ENCODE measurements at places on chromosomes 2 and 18.

DNA sequence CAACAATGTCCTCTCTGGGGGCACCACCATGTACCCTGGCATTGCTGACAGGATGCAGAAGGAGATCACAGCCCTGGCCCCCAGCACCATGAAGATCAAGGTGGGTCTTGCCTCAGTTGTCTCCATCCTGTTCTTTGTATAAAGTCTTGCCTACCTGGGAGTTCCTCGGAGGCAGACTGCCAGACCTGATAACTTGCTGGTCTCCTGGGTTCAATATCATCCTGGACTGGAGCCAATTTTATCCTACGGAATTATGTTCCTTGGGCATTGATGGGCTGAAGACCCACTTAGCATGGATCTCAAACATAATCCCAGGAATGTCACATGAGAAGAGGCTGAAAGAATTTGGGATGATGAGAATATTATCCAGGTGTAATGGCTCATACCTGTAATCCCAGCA, 10.0 kb upstream of the DGUOK start:
- DNase-seq: no peak

GRCh38 chr18:21167641-21168377, 56.2 kb upstream of the ROCK1 start:
- DNase-seq: no peak

DNA sequence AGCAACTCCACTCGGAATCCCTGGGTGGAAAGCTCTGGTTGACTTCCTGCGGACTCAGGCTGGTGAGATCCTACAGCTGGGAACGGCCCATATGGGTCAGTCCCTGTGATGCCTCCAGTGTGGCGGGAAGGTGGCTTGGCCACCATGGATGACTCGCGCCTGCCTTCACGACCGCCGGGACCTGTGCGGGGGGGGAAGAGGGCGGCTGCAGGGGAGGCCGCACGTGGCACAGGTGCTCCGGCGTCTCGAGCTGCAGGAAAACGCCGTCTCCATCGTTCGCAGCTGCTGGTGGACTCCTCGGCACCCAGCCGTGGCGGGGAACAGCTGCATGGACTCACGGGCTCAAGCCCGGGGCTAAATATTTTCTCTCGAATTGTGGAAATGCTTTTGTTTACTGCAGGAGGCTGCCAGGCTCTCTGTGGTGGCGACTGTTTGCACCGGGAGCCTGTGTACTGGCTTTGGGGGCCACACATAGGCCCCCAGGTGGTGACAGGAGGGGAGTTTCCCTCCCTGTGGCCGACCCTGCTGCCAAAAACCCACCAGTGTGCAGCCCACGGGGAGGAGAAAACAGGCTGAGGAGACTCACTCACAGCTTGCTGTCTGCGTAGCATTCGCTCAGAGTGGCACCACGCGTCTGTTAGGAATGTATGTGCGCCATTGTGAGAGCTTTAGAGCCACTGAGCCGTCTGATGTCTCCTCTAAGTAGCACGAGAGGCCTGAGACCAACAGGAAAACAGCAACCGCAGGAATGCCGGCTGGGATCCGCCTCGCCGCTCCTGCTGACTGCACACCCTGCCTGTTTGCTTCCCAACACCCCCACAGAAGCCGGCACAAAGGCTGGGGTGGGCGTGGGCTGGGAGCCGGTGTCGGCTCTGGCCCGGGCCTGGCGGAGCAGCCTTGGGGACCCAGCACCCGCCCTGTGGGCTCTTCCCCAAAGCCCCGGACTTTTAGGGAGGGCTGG, 89.2 kb downstream of the NFATC1 start:
- no peak for DNase-seq

- DNase-seq: no peak
Observed at GRCh38 chr18:51185075-51185474, 12.4 kb downstream of the MEX3C start.

- no peak for DNase-seq
Observed at GRCh38 chr2:122156176-122156890, 400.9 kb downstream of the TSN start.

GRCh38 chr2:61356958-61357350, 113.9 kb downstream of the USP34 start:
- DNase-seq: no peak

DNA sequence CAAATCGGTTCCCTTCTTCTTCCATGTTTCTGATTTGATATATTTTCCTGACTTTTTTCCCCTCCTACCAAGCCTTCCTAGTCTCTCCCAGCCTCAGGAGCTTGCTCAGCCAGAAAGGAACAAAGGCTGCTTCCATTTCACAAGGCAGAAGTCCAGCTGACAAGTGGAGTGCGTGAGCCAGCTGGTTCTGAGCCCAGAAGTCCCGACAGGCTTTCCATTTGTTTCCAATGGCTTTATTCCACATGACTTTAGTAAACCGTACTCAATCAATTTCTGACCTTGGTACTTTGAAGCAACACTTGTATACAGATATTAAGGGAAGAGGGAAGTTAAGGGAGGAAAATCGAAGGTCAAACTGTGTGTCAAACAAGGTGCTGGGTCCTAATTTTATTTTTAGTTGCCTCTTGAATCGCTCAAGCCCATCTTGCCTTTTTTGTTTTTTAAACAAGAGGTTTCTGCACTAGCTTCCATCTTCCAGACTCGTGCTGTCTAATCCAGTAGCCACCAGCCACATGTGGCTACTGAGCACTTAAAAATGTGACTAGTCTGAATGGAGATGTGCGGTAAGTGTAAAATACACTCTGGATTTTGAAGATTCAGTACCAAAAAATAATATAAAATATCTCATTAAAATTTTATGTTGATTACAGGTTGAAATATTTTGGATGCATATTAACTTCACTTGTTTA, 36.2 kb downstream of the WIPF1 start:
- no peak for DNase-seq

- no peak for DNase-seq
Observed at GRCh38 chr2:174331595-174332216, 3.0 kb upstream of the SP9 start.

- DNase-seq: no peak
Observed at GRCh38 chr2:75133621-75134570, 65.4 kb downstream of the TACR1 start.

DNA sequence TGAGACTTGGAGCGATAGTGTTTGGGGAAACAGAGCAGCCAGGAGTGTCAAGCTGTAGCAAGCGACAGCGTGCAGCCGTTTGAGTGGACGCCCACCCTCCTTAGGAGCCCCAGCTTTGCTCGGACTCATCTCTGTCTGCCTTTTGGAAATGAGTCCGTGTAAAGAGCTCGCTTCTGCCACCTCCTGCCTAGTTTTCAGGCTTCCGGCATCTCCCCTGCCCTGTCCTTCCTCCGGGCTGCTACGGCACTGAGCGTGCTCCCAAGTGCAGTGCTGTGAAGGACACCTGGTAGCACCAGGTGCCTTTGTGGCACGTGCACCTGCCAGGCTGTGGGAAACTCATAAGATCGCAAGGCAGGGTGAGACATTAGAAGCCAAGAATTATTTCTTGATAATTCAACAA, 117.1 kb downstream of the RNF144A start:
- DNase-seq: no peak

- no peak for DNase-seq
Observed at GRCh38 chr2:19426941-19427340, 68.5 kb upstream of the OSR1 start.

DNA sequence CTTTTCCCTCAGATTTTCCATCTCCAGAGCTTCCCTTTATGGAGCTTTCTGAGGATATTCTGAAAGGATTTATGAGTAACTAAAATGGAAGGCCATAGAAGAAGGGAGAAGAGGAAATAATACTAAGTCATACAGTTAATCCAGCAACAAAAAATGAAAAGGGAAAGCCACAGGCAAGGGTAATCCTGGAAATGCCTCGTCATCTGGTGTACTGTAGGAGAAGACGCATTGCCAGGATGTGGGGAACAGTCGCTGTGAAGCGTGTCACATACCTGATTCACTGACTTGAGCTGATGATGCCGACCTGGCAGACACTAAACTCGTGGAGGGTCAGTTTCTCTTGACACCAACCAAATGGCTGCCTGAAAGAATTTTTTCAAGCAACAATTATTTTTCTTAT, 34.7 kb upstream of the ALPP start:
- DNase-seq: no peak

GRCh38 chr2:231425811-231426703, 30.5 kb downstream of the B3GNT7 start:
- DNase-seq: peak; percentile 50

- no peak for DNase-seq
Observed at GRCh38 chr2:165868211-165868610, 74.2 kb upstream of the GALNT3 start.

DNA sequence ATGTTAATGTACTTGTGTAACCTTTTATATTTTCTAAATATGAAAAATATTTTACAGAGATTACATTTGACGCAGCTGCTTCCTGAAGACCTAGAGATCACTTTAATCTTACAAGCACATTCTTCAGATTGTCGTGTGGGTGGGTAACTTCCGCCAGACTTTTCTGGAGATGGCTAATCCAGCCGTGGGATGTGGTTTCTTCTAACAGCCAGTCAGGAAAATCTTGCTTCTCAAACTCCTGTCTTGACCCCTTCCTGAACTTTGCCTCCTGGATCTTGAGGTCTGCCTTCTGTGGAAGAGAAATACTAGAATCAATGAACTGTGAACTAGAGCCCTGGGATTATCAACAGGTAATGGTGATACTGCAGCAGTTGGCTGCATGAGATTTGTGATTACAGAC, 401.6 kb upstream of the TNP1 start:
- no peak for DNase-seq

GRCh38 chr2:48567671-48568070, 37.7 kb downstream of the STON1 start:
- DNase-seq: no peak

DNA sequence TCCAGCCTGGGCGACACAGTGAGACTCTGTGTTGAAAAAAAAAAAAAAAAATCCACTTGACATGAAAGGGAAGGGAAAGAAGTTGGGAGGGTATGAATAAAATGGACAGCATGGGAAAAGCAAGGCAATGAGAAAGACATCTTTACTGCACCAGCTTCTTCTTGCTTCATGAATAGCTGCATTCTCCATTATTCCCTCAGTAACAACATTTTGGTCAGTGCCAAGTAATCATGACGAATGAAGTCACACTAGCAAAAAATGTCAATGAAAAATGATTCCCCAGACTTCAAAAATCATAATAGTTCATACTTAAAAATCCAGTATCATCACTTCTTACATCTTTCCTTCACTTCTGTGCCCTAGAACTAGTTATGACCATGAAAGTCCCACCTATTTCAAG, 30.4 kb downstream of the ADAM17 start:
- no peak for DNase-seq

DNA sequence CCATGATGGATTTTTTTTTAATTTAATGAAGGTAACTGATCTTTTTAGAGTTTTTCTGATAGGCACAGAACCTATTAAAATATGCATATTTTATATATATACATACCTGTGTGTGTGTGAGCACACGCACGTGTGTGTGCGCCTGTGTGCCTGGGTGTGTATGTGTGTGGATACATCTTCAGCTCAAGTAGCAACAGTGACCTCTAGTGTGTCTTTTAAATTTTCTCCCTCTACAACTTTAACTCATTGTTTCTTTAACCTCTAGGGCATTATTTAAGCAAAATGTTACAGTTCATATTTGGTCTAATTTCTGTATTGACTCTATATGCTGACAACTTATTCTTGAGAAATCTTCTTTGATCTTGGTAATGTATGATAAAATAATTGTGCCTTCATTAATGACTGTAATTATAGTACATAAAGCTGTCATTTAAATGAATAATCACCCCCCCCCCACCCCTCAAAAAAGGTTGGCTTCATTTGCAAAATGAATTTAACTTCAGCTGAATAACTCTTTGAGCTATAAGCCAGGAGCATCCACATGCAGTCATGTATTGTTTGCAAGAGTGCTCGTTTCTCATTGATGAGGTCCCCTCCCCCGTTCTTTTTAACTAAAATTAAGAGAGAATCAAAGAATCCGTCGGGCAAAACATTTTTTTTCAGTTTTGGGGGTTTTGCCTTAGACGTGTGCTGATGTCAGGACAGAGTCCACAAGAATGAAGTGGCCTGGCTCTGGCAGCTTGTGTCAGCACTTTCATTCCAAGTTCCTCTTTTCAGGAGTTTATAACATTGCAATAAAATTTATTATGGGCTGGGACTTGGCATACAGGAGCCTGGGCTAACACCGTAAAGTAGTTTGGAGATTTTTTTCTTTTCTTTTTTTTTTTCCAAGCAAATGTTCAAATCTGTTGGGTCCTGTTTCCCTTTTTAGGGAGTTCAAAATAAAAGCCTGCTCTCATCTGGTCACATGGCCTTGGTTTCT, 80.0 kb downstream of the ETAA1 start:
- no peak for DNase-seq

DNA sequence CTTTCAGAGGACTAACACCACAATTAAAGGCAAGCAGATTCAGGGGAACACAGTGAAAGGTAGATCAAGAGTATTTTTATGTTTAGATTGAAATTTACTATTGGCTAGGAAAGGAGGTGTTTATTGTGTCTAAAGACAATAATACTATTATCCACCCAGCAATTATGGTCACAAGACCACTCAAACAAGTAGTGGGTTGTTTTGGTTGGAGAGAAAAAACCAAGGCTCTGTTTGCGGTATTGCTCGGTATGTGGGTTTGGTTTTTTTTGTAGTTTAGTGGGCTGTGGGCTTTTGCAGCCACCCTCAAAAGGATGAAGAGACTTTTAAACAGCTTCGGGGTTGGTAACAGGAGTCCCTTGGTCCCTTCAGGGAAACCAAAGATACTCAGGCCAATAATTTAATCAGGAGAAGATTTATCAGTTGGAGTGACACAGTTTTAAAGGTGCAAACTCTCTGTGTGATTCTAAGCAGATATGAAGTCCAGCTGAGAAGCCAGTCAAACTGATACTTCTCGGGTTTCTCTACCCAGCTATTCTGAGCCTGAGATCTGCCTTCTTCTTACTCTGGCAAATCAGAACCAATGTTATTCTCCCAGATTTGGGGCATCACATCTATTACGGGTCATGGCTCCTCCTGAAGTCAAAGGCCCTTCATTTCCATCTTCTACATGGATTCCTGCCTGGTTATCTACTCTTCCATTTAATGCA, 55.3 kb downstream of the DCC start:
- no peak for DNase-seq

DNA sequence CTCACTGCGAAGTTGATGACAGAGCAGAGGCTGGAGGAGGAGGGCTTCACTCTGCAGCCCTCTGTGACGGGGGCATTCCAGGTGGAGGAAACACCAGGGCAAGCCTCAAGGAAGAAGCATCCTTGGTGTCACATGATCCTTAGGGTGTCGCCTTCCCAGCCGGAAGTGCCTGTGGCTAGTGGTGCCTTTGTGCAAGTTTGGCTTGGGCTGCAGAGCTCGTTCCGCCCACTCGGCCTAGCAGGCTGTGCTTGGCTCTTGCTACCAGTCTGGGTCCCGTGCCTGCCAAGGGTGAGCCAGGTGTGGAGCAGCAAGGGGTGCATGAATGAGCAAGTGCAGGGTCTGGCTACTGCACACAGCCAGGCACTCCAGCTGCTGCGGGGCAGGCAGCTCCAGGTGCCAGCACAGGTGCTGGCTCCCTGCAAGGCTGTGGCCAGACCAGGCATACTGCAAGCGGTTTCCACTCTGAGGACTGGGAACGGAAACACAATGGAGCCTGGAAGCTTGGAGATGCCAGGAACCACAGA, 325.3 kb upstream of the SMIM21 start:
- DNase-seq: no peak
